Posterior cingulate gyrus (tissue), 11 donors: ENCODE measurements at places on chromosomes 6 and 20.

- no peak for DNase-seq
These were observed 11.5 kb downstream of the ATXN1 start for GRCh38 chr6:16749516-16750485.

- DNase-seq = no peak
These were observed 47.9 kb upstream of the ARID1B start for GRCh38 chr6:156729248-156729647.

DNA sequence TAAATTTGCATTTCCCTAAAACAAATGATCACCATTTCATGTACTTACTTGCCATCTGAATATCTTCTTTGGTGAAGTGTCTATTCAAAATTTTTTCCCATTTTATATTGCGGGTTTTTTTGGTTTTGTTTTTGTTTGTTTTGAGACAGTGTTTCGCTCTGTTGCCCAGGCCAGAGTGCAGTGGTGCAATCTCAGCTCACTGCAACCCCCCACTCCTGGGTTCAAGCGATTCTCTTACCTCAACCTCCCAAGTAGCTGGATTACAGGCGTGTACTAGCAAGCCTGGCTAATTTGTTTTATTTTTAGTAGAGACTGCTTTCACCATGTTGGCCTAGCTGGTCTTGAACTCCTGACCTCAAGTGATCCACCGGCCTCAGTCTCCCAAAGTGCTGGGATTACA is 9.1 kb upstream of the REPS1 start:
- DNase-seq = no peak

- DNase-seq = no peak
These were observed 2.2 kb downstream of the CENPB start for GRCh38 chr20:3784216-3784853.

- no peak for DNase-seq
These were observed 258.5 kb downstream of the HACE1 start for GRCh38 chr6:104601131-104601651.

DNA sequence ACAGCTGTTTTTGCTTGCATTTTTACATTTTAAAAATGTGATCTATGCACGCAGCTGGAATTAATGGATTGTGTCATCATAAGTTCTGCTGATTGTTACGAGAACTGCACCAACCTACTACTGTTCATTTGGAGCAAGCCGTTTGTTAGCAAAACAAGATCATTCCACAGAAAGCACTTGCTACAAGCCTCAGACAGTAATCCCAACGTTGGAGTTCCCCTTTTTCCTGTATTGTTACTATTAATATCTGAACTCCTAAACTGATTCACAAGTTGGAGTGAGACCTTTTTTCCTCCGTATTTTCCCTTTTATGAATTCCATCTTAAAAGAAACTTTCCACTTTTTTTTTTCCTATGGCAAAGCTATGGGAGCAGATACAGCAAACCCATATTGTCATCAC is 3.5 kb downstream of the TENT5A start:
- no peak for DNase-seq

GRCh38 chr6:112912416-112913101 is 565.4 kb downstream of the RFPL4B start:
- DNase-seq = no peak

- no peak for DNase-seq
These were observed 20.6 kb upstream of the ARHGAP18 start for GRCh38 chr6:129730477-129731165.

DNA sequence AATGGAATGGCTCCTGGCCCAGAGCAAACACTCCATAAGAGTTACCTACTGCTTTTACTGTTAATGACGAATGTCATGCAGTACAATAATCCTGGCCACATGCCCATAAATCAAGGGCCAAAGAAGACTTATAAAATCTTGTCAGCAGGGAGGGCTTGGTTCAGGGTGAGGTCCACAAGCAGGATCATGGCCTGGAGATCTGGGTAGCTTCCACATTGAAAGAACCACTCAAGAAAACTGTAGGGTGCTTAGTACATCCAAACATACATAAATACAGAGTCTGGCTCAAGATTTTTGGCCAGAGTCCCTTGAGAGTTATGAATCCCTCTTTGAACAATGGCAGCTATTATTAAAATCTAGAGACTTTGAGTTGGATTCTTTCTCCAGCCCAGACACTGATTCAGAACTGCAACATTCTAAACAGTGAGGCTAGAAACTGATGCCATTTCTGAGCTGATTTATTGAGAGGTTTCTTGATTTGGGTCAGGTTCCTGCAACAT is 188.7 kb downstream of the CDC5L start:
- no peak for DNase-seq

DNA sequence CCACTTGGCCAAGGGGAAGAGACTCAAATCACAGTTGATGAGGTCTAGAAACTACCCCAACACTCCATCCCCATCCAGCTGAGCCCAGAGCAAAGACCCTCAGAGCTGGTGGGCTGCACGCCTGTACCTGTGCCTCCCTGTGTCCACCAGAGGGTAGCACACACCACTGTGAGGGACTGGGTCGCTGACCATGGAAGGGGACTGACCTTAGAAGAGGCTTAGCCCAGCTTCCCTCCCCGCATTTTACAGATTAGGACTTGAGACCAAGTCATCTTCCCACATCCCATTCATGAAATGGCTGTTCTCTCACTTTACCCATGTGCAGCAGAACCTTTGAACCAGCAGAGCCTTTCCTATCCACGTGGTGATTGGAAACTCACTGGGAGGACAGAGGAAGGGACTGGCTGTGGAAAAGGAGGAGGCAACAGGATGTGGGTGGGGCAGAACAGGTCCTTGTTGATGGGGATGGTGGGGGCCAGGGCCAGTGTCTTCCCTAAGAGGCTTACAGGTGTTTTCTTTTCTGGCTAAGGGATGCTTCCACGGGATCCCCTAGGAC is 44.3 kb downstream of the CPXM1 start:
- no peak for DNase-seq

DNA sequence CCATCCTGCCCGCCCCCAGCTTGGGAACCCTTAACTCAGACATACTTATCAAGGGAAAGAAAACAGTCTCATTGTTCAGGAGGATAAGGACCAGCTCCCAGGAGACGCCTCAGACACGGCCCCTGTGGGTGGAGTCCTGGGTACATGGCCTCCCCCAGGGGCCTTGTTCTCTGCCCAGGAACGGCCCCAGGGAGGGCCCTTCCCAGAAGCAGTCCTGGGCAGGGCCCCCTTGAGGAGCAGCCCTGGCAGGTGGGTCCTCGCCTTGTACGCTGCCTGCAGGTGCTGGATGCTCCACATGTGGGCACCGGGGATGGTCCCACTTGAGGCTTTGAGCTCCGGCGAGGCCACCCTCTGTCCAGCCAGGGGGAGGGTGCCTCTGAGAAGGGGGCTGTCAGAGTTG is 4.5 kb upstream of the GATA5 start:
- no peak for DNase-seq

DNA sequence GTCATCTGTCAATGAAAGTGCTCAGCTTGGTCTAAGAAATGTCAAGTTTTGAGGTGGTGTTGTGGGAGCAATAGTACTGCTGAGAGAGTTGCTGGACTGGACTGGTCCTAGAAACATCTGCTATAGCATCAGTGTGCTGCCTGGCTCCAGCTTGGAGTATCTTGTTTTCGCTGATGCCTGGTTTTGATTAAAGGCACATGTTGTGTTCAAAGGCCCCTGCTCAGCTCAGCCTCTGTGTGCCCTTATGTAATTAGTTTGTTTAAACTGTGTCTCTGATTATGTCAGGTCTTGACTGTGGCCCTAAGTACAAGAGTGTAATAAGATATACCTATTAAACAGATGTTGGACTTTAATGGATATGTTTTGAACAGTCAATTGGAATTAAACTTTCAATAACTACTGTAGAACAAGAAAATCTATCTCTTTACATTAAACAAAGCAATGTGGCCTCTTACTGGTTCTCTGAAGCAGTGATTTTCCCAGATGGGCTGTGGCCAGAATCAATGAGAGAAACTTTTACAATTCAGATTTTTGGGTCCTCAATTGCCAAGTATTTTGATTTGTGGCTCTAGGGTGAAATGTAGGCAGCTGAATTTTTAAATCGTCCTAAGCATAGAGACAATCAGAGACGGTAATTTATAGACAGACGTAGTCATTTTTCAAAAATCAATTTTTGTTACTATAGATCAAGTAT is 668.2 kb downstream of the DHX35 start:
- no peak for DNase-seq

GRCh38 chr6:157287923-157288322 is 35.4 kb downstream of the TMEM242 start:
- no peak for DNase-seq

GRCh38 chr20:61072398-61072797 is 179.7 kb upstream of the CDH4 start:
- DNase-seq = no peak

- no peak for DNase-seq
These were observed 69.5 kb upstream of the FOXQ1 start for GRCh38 chr6:1242446-1242845.

- no peak for DNase-seq
These were observed 104.9 kb upstream of the SLC22A23 start for GRCh38 chr6:3561725-3562124.

DNA sequence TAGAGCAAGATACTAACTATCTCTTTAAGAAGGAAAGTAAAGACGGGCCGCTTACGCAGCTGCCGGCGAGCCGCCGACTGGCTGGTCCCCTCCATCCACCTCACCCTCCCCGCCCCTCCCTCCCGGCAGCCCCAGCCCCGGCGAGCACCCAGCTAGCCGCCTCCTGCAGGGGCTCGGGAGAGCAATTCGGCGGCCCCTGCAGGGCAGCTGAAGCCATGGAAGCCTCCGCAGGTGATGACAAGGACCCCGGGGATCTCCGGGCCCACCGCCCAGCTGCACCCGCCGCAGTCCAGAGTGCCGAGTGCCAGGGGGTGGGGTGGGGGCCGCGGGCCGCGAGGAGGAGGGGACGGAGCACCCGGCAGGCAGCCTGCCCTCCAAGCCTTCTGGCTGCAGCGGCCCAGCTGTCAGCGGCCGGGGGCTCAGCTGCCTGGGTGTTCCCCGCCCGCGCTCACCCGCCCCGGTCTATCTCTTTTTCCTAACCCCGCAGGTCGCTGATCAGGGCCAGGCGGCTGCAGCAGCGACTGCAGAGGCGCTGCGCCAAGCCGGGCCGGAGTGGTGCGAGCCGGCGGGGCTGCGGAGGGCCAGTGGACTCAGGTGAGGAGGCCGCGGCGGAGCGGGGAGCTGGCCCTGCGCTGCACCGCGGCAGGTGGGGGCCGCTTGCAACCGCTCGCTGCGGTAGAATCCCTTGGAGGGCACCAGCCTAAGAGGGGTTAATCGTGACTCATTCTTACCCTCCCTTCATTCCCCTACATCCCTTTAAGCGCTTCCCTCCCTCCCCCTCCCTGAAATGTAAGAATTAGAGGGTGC is at the start of gene SNPH:
TSS of gene SNPH (plus strand) at position 128 of the 807 bp plus-strand sequence. CDS start 29,946 bp downstream, outside the sequence.
- DNase-seq = peak; percentile 97

DNA sequence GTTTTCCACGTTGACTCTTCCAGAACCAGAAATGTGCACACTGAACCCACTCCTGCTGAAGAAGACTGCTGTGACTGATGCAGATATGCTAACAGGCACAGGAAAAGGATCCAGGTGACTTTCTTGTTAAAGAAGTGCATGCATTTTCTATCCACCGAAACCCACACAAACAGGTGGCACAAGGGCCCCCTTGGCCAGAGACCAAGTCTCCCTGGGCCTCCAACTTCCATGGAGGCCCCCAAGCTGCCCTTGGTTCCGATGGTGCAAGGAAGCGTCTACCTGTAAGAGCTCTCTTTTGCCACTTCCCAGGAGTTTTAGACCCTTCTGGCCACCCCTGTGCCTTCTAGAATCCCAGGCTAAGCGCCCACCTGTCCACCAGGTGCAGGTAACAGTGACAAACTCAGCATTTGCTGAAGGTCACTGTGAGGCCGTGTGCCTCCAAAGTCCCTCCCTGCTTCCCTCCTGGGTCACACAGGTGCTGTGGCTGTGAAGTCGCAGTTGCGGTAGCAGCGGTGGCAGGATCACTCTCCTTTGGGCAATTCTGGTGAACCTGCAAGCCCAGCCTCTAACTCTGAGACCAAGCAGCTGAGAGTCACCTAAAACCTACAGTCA is 134.8 kb downstream of the PXDC1 start:
- no peak for DNase-seq
